ENCODE measurements at places on chromosomes 5 and 9.

DNA sequence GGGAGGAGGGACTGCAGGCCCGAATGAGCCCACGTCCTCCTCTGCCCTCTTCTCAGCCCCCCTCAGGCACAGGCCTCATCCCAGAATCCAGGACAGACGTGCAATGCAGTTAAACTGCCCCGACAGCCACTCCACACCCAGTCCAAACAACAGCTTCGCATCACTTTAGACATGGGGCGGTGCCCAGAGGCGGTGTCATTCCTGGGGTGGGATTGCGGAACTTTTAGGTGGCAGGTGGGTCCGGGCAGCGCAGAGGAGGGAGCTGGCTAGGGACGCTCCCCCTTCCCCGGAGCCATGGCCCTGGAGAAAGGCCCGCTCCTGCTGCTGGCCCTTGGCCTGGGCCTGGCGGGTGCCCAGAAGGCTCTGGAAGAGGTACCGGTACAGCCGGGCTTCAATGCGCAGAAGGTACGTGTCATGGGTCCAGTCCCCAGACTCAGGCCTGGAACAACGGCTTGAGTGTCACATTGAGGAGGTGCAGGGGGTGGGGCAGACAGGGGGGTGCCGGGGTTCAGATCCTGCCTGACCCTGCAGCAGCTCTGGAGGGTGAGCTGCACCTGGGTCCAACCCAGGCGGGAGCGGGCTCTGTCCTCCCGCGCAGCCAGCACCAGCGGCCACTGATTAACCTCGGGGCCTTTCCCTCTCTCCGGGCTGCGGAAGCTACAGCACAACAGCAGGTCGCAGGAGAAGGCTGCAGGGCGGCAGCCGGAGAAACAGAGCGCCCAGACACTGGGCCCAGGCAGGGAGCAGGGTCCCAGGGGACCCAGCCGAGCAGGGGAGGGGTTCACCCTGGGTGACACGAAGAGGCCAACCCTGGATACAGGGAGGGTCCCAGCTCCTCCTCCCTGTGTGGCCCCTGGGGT lies 25.2 kb downstream of the GLT6D1 start:
- no peak for DNase-seq

DNA sequence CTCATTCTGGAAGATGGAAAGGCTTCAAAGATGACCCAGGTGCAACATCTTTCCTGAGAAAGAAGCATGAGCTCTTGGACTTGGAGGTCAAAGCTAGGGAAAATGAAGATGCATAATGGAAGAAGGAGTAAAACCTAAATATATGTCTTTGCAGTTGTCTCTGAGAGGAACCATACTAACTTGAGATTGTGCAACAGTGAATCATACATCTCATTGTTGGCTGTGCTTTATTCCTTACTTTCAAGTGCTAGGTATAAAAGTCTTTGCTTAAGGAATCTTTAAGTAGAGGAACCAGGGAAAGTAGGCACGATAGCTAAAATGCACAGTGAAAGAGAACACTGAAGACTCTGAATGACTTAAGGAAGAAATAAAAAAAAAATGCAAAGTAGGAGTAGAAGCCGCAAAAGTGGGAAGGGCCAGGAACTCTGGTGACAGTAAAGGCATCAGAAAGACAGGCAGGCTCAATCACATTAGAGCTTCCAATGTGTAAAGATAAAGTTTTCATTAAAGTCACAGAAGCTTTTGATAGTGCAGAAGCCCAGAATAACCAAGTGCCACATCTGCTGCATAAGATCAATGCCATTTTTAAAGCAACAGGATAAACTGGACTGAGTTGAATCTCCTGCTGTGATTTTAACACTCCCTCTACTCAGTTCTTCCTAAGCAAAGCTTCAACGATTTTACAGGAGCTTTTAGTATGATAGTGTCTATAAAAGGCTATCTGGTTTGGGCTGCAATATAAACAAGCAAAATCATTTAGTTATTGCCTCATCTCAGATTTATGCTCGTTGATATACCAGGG lies 432.3 kb upstream of the EDIL3 start:
- no peak for DNase-seq

DNA sequence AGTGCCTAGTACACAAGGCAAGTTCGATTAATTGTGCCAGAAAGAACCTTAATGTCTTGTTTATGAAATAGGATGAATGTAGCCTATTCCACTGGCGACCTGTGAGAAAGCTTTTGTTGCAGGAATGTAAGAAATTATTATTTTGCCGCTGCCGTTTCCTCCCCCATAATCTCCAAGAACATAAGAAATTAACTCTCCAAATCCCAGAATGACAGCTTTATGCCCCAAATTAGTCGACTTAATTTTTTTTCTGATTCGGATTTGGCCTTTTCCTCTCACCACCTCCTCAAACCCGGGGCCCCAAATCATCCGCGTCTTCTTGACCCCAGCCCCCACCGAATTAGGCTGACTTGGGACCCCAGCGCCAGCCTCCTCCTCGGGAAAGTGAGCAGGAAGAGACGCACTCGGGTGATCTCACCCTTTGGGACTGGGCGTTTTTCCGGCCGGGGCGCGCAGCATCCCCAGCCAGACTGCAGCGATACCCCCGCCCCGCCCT lies 682 bp upstream of the SPTAN1 start:
- peak; percentile 37 for DNase-seq

- DNase-seq: no peak
Measured at GRCh38 chr5:172558076-172558976, 82.7 kb upstream of the NEURL1B start.

DNA sequence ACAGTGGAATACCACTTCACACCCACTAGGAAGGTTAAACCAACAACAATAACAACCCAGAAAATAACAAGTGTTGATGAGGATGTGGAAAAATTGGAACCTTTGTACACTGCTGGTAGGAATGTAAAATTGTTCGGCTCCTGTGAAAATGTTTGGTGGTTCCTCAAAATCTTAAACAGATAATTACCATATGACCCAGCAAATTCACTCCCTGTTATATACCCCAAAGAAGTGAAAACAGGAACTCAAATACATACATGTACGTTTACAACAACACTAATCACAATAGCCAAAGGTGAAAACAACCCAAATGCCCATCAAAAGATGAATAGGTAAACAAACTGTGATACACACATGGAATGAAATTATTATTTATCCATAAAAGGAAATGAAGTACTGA lies 178.5 kb upstream of the PHYKPL start:
- DNase-seq: no peak
